ENCODE measurements at places on chromosomes 6 and 20.
A peak's percentile ranks its signal among the peaks of the same experiment; 100 is the strongest.

GRCh38 chr6:123655521-123656306, 19.0 kb upstream of the TRDN start:
- DNase-seq, result no peak

DNA sequence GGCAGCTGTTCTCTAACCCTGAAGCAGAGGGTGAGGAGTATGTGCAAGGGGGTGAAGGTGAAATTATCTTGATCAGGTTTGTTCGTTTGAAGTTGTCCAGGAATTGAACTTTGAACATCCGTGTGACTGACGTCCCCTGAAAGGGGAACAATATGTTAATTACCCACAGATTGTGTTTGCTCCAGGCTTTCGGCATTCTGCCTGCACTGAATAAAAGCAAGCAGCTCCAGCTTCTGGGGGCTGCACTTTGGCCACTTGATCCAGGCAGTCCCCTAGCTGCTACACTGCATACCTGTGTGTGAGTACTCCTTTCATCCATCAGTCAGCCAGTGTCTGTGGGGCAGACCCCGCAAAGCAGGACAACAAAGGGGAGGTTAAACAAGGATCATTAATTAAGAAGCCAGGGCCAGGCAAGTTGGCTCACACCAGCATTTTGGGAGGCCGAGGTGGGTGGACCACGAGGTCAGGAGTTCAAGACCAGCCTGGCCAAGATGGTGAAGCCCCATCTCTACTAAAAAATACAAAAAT, 104.8 kb upstream of the BTN3A2 start:
- no peak for DNase-seq

GRCh38 chr6:4941782-4942672, 61.8 kb downstream of the RPP40 start:
- DNase-seq, result peak; percentile 39

- DNase-seq, result no peak
Measured at GRCh38 chr20:61628901-61629601, 377.0 kb downstream of the CDH4 start.

DNA sequence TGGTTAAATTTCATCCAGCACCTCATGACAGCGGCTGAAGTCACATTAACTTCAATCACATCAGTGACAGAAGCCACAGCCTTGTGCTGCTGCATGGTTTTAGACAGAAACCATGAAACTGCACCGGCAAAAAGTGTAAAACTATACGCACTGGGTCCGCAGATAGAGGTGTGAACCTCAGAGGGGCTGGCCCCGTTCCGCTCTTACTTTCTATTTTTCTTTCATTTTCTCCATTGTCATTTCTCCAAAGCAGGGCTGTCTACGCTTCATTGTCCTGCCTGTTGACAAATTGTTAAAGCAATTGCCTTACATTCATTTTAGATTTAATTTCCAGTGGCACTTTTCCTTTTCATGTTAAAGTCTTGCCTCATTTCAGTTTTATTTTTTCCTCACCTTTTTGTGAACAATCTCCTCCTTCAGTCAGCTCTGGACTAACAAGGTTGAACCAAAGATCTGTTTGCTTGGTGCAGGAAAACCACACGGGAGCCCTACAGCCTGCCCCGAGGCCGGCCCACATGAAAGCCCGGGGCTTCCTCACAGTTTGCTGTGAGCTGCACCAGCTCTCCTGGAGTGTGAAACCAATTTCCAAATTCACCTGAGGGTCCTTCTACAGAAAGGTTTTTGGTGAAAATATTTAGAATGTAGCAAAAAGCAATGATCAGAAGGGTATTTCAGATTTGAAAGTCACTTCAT, 63.7 kb downstream of the PRR18 start:
- DNase-seq, result no peak

GRCh38 chr6:158517581-158517980, 42.3 kb upstream of the TMEM181 start:
- DNase-seq, result no peak
